ENCODE measurements at places on chromosomes 16 and 17. TPM values are rescaled to one million over a fixed set of nuclear protein-coding genes. Genes with fewer than 3 reads are reported as not detected.

P2RX1 gene
- total RNA-seq, result not detected

MYOCD gene
- total RNA-seq, result not detected

KIF2B gene
- total RNA-seq, result not detected

EXOSC6 gene
- 29.9 TPM for total RNA-seq

HS3ST3A1 gene
- total RNA-seq, result 47.6 TPM

ITGB4 gene
- 362 TPM for total RNA-seq

CDRT15 gene
- total RNA-seq, result not detected

CRYM gene
- total RNA-seq, result not detected

CLEC3A gene
- not detected for total RNA-seq

HOXB4 gene
- total RNA-seq, result 0.22 TPM

SPNS2 gene
- 2.6 TPM for total RNA-seq

TBC1D3B gene
- total RNA-seq, result 4.3 TPM

RPL13 gene
- 3,323 TPM for total RNA-seq

SPATA22 gene
- total RNA-seq, result not detected

SPATA32 gene
- not detected for total RNA-seq

CCL16 gene
- total RNA-seq, result not detected

LITAFD gene
- not detected for total RNA-seq

HSF5 gene
- total RNA-seq, result not detected
